Ascending aorta (tissue), 2 donors: ENCODE measurements at places on chromosomes 6 and 20. TPM values are rescaled to one million over a fixed set of nuclear protein-coding genes. Genes with fewer than 3 reads are reported as not detected.

- DNase-seq, result no peak
Measured at GRCh38 chr6:170206851-170207431, 83.9 kb downstream of the DLL1 start.

GRCh38 chr20:46009816-46010215, 1.1 kb downstream of the MMP9 start:
- no peak for DNase-seq

DNA sequence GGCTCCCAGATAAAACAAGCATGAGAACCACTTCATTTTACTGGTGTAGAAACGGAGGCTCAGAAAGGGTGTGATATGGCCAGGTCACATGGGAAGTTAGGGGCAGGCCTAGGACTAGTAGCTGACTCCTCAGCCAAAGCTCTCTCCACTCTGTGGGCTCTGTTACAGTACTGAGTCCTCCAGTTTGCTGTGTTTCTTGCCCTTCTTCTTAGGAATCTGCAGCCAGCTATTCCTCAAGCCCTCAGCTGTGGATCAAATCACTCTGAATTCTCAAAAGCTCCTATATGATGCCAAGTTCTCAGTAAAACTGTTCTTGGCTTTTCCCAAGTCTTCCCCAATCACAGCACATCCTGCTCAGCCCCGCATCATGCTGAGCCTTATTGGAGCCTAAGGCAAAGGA, 42.5 kb upstream of the ADGRF1 start:
- DNase-seq, result no peak

Gene TRIM15
- not detected for total RNA-seq

- no peak for DNase-seq
Measured at GRCh38 chr6:99613409-99613704, 6.7 kb downstream of the PRDM13 start.

DNA sequence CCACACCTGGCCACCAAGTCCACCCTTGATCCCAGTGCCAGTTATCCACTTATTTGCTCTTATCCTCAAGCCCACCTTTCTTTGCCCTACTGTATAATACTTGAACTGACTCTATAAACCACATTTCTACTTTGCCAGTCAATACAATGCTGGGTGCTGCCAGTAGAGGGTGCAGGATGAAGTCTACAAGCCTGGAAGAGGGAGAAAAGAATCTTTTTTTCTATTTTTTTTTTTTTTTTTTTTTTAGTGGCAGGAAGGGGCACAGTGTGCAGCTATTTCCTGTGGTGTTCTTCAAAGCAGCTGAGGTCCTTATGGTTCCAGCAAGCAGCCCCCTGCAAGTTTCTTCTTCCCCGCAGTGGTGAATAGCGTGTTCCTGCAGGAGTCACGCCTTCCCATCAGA, 22.2 kb upstream of the GABRR1 start:
- DNase-seq, result no peak

DNA sequence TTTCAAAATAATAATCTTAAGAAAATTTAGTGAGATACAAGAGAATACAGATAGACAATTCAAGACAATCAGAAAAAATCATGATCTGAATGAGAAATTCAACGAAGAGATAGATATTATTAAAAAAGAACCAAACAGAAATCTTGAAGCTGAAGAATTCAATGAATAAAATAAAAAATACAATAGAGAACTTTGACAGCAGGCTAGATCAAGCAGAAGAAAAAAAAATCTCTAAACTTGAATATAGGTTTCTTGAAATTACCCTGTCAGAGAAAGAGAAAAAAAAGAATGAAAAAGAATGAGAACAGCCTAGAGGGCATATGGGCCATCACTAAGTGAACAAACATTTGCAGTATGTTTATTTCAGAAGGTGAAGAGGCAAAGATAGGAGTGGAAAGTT, 39.0 kb downstream of the IL22RA2 start:
- DNase-seq, result no peak

- no peak for DNase-seq
Measured at GRCh38 chr6:36805096-36805797, 34.0 kb downstream of the CPNE5 start.

Gene OR2H1
- total RNA-seq, result not detected
